ENCODE measurements at places on chromosomes 4 and X.
A peak's percentile ranks its signal among the peaks of the same experiment; 100 is the strongest.

GRCh38 chr4:92968556-92968955, 664.8 kb downstream of the GRID2 start:
- peak; percentile 2 for DNase-seq

DNA sequence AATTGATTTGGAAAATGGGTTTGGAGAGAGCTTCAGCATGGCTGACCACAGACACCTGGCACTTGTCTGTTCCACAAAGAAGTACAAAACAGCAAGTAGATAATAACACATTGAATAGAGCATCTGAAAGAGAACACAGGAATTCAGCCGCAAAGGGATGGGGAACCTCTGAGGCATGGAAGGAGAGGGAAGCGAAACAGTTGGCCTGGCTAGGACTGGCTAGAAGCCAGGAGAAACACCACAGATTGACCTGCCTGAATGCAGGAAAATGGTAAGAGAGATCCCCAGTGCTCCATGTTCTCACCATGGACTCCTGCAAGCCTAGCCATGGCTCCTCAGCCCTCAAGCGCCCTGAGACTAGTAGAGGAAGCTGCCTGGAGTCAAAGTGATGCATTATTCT, 169.7 kb upstream of the SH3RF1 start:
- no peak for DNase-seq

DNA sequence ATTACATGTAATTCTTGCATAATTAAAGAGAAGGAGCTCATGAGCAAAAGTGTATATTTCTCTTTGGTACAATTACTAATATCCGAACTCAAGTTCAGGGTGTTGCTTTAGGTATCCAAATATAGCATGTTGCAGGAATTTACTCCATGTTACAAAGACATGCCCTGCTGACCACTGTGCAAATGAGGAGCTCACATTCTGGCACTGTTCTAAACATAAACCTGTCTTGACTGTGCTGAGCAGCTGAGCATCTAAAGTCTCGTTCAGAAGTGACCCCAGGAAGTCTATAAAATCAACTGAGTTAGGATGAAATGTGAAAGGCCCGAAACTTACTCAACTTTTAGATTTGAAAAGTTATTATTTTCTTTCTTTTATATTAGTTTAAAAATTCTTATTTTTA, 124.3 kb downstream of the STIM2 start:
- DNase-seq, result no peak

- DNase-seq, result peak; percentile 53
These were observed 832.7 kb upstream of the INTU start for GRCh38 chr4:126799971-126800574.

- no peak for DNase-seq
These were observed 359.6 kb downstream of the IL1RAPL1 start for GRCh38 chrX:28946846-28947245.

- DNase-seq, result peak; percentile 74
These were observed 82.5 kb downstream of the GPAT3 start for GRCh38 chr4:83618431-83618830.

GRCh38 chrX:71492231-71493065, 40.5 kb upstream of the OGT start:
- DNase-seq, result peak; percentile 9

GRCh38 chr4:112895811-112896608, 153.4 kb upstream of the ANK2 start:
- peak; percentile 45 for DNase-seq

GRCh38 chr4:77593101-77593500, 12.5 kb upstream of the CXCL13 start:
- no peak for DNase-seq

DNA sequence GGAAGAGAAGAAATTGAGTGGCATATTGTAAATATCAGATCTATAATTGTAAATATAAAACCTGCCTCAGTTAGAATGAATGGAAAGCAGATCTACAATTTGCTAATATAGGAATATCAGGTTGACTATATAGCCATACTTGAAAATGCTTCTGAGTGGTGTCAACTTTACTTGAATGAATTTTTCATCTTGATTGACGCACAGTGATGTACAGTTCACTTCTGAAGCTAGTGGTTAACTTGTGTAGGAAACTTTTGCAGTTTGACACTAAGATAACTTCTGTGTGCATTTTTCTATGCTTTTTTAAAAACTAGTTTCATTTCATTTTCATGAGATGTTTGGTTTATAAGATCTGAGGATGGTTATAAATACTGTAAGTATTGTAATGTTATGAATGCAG, 132.6 kb downstream of the TET2 start:
- no peak for DNase-seq

- DNase-seq, result no peak
These were observed 41.5 kb downstream of the GATB start for GRCh38 chr4:151718984-151719955.

- peak; percentile 19 for DNase-seq
These were observed 5.4 kb upstream of the ADGRG2 start for GRCh38 chrX:19127649-19128168.

GRCh38 chr4:104726002-104726401, 231.3 kb upstream of the CXXC4 start:
- no peak for DNase-seq

- DNase-seq, result peak; percentile 92
These were observed 202.0 kb downstream of the DCLK2 start for GRCh38 chr4:150280081-150280895.

- no peak for DNase-seq
These were observed 34.7 kb downstream of the NOP14 start for GRCh38 chr4:2928242-2929176.

DNA sequence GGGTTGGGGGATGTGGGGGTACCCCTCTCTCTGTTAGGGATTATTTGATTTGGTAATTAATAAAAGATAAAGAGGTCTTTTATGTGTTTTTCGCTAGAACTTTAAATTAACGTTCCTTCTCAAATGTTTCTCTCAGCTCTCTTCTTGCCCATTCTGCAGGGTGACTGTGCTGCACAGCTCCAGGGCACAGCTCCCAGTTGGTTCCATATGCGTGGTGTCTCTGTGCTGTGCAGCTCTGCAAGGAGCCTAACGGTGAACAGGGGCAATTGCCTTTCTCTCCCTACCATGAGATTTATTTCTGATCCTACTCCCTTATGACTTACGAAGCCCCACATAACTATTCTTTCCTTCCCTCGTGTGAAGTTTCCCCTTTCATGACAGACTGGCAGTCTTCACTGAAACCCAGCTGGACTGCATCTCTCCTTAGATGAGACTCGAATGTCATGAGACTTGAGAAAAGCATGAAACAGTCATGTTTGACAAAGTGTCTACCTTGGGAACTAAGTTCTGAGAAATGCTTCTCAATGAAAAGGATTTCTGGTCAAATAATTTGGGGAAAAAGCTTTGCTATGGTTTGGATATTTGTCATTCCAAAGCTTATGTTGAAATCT, 50.2 kb upstream of the SPRY1 start:
- DNase-seq, result no peak

- peak; percentile 86 for DNase-seq
These were observed 240.0 kb downstream of the BCOR start for GRCh38 chrX:39857780-39858179.

- no peak for DNase-seq
These were observed 1.6 kb downstream of the NHS start for GRCh38 chrX:17376431-17377077.

GRCh38 chr4:169128902-169129301, 118.8 kb upstream of the CBR4 start:
- DNase-seq, result no peak

DNA sequence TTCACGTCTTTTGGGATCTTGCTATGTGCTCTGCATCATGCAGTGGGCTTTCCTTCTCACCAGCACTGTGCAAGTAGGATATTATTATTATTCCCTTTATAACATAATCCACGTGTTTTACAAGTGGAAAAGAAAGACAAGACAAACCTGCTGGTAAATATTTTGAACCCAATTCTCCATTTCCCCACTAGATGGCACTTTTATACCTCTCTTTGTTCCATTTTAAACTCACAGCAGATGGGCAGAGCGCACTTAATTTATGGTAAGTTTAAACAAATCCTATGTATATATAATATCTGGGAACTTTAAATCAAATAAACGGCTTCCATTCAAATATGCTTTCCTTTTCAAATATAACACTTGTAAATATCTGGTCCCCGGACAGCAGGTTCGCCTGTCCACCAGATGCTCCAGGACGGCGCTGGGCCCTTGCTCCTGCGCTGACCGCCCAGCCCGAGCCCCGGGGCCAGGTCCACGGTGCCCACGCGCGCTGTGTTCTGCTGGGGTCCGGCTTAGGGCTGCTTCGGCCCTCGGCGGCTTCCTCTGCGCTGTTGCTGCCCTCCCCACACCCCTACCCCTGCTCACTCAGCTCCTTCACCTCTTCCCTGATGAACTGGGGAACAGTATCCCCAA, 31.1 kb downstream of the F11 start:
- DNase-seq, result peak; percentile 40

DNA sequence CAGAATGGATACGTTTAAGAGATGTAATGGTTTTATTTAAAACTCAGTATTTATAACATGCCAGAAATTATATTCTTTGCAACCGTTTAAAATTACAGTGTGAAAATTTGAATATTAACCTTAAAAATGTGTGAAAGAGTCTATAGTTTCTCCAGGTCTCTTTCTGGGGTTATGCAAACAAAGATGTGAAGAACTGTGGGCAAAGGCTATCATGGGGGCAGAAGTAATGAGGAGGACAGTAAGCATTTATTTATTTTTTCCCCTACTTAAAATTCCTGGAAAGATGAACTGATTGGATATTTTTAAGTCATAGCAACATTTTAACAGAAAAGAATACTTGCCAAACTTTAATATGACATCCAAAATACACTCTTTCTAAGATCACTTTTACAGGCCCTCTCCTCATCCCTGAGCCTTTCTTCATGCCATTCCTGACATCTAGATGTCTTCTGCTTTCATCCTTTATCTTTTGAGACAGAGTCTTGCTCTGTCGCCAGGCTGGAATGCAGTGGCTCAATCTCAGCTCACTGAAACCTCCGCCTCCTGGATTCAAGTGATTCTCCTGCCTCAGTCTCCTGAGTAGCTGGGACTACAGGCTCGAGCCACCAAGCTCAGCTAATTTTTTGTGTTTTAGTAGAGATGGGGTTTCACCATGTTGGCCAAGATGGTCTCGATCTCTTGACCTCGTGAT, 46.1 kb downstream of the TMEM131L start:
- no peak for DNase-seq

GRCh38 chr4:87499403-87500091, 29.6 kb downstream of the SPARCL1 start:
- no peak for DNase-seq

DNA sequence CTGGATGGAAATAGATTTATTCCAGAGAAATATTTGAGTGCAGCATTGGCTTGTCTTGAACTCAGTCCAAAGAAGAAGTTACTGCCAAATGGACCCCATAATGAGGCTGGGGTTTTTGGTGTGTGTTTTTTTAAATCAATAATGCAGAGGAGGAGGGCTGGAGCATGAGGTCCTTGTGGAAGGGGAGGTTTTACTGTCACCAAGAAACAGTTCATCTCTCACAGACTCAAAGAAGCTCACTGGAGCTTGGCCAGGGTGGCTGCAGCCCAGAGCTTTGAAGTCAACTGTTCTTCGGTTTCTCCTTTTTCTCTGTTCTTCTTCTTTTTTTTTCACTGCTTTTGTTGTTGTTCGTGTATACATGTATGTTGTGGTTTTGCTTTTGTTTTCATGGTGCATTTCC, 377.7 kb downstream of the FBXW7 start:
- no peak for DNase-seq

GRCh38 chr4:181952478-181952877, 290.7 kb upstream of the TENM3 start:
- DNase-seq, result peak; percentile 93

GRCh38 chrX:106608016-106608415, 3.8 kb upstream of the RADX start:
- DNase-seq, result no peak

- peak; percentile 65 for DNase-seq
These were observed 3.3 kb upstream of the RPS4X start for GRCh38 chrX:72280321-72280845.

DNA sequence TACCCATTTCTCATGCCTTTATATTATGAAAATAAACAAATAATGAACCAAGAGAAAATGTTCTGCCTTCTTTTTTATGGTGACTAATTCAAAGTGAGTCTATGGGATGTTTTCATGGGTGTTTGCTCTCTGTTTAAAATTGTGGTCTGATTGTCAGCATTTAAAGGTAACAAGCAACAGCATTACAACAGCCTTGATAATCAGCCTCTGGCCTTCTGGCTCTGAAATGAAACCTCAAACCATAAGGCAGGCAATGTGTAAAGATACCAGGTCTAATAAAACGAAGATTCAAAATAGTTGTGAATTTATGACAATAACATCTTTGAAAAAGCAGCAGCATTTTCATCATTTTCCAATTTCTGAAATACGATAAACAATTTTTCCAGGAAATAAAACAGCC, 63.7 kb downstream of the FAM13A start:
- DNase-seq, result no peak

- no peak for DNase-seq
These were observed 1.5 kb downstream of the SLC10A4 start for GRCh38 chr4:48484494-48485168.

DNA sequence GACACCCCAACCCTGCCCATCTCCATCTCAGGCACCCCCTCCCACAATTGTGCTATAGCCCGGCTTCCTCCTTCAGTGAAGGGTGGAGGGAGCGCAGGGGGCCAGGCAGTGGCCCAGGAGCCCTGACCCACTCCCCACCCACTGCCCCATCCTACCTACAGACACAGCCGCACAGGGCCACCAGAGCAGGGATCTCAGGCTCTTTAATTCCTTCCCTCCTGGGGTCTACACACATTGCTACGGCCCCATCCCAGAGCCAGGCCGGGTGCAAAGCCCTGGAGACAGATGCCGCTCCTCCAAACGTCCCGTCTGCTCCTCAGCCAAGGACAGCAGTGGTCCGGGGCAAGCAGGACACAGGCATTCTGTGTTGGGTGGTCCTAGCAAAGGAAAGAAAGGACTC, 12.8 kb upstream of the DUSP9 start:
- no peak for DNase-seq

- no peak for DNase-seq
These were observed 181.8 kb upstream of the POF1B start for GRCh38 chrX:85561231-85561630.

DNA sequence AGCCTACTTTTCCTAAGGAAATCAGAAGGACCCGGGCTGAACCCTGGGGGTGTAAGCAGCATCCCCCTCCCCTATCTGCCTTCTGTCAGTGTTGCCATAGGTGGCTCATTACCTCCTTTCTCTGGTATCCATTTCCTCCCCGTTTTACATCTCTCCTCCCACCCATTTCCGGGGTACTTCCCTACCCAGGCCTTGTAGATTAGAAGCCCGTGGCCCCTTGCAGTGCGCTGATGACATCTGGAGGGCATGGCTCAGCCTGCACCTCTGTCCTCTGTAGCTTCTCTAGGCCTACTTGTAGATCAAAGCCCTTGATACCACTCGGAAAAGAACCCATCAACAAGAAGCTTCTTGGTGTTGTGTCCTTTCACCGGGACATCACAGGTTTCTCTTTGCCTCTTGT, 71.8 kb downstream of the NBDY start:
- no peak for DNase-seq

All from RPMI7951 (cell line).